ENCODE measurements at places on chromosomes 3 and 15.

GRCh38 chr15:75178171-75178937 lies 23.3 kb upstream of the C15orf39 start:
- peak overlapping the region; percentile 67 for H3K27ac ChIP-seq
- no peaks in the 10 kb centered on the region for H3K36me3 ChIP-seq
- H3K27me3 ChIP-seq, result no peaks in the 10 kb centered on the region

- no peaks in the 10 kb centered on the region for H3K27me3 ChIP-seq
- no peaks in the 10 kb centered on the region for H3K36me3 ChIP-seq
- no peak for DNase-seq
- H3K27ac ChIP-seq, result no peak overlapping the region
- H3K4me1 ChIP-seq, result no peaks in the 10 kb centered on the region
Measured at GRCh38 chr15:71422530-71423259, 307.4 kb downstream of the THSD4 start.

GRCh38 chr3:55516392-55517030 lies 29.4 kb upstream of the WNT5A start:
- no peaks in the 10 kb centered on the region for H3K27me3 ChIP-seq
- H3K4me3 ChIP-seq, result no peak overlapping the region
- DNase-seq, result no peak
- H3K27ac ChIP-seq, result no peak overlapping the region

GRCh38 chr3:180063783-180064182 lies 27.0 kb upstream of the PEX5L start:
- no peaks in the 10 kb centered on the region for H3K27me3 ChIP-seq
- no peaks in the 10 kb centered on the region for H3K36me3 ChIP-seq
- H3K4me1 ChIP-seq, result no peaks in the 10 kb centered on the region
- DNase-seq, result no peak
- no peak overlapping the region for H3K4me3 ChIP-seq

GRCh38 chr3:18902081-18902793 lies 246.1 kb upstream of the KCNH8 start:
- H3K27ac ChIP-seq, result no peak overlapping the region
- no peaks in the 10 kb centered on the region for H3K27me3 ChIP-seq
- no peaks in the 10 kb centered on the region for H3K4me1 ChIP-seq
- DNase-seq, result no peak
- no peak overlapping the region for H3K4me3 ChIP-seq

- no peaks in the 10 kb centered on the region for H3K27me3 ChIP-seq
- no peaks in the 10 kb centered on the region for H3K4me1 ChIP-seq
- H3K36me3 ChIP-seq, result peaks cover 40% of the 10 kb centered on the region
- no peak for DNase-seq
- no peak overlapping the region for H3K27ac ChIP-seq
Measured at GRCh38 chr15:42226648-42227047, 18.5 kb upstream of the VPS39 start.

DNA sequence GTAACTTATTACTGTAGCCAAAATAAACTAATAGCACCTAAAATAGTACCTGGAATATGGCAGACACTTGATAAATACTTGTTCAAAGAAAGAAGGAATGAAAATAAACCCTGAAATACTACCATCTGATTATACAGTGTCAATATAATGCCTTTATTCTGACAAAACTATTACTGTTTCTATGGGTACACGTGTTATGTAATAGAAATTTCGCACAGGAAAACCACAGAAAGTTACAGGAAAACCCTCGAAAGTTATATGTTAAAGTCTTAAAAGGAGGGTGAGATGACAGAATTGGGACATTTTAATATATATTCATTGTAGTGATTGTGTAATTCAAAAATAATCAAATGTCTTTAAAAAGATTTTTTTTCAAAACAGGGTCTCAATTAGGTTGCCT lies 28.8 kb downstream of the ETFA start:
- H3K4me3 ChIP-seq, result no peak overlapping the region
- no peaks in the 10 kb centered on the region for H3K27me3 ChIP-seq
- no peaks in the 10 kb centered on the region for H3K4me1 ChIP-seq
- no peak for DNase-seq
- H3K27ac ChIP-seq, result no peak overlapping the region

GRCh38 chr3:61371123-61371522 lies 119.9 kb upstream of the FHIT start:
- no peaks in the 10 kb centered on the region for H3K27me3 ChIP-seq
- H3K4me3 ChIP-seq, result no peak overlapping the region
- H3K36me3 ChIP-seq, result no peaks in the 10 kb centered on the region
- H3K27ac ChIP-seq, result no peak overlapping the region

- H3K27me3 ChIP-seq, result no peaks in the 10 kb centered on the region
- H3K4me3 ChIP-seq, result no peak overlapping the region
- H3K27ac ChIP-seq, result no peak overlapping the region
- H3K4me1 ChIP-seq, result no peaks in the 10 kb centered on the region
- no peak for DNase-seq
Measured at GRCh38 chr15:67607959-67608637, 65.6 kb downstream of the MAP2K5 start.

- no peak overlapping the region for H3K27ac ChIP-seq
- no peak overlapping the region for H3K4me3 ChIP-seq
- no peaks in the 10 kb centered on the region for H3K36me3 ChIP-seq
Measured at GRCh38 chr3:125214738-125215137, 2.2 kb upstream of the SLC12A8 start.

- no peaks in the 10 kb centered on the region for H3K36me3 ChIP-seq
- no peak for DNase-seq
- H3K4me1 ChIP-seq, result no peaks in the 10 kb centered on the region
Measured at GRCh38 chr15:81388436-81388770, 14.4 kb upstream of the TMC3 start.

DNA sequence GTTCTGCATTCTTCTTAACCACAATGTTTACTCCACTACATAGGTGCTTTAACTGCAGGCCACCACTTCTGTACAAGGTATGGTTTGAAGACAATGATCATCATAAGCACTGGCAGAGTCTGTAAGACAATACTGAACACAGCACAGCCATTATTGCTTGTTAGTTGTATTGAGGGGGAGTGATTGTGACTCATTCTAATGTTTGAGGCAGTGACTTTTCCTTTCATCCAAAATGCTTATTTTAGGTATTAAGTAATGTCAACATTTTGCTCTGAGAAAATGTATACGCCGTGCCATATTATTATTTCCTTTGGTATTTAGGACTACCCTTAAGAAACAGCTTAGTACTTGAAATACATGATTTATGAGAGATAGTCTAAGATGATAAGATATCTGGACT lies 618.2 kb upstream of the ZNF717 start:
- H3K36me3 ChIP-seq, result no peaks in the 10 kb centered on the region
- H3K27me3 ChIP-seq, result no peaks in the 10 kb centered on the region
- no peak overlapping the region for H3K27ac ChIP-seq
- DNase-seq, result no peak
- no peaks in the 10 kb centered on the region for H3K4me1 ChIP-seq

DNA sequence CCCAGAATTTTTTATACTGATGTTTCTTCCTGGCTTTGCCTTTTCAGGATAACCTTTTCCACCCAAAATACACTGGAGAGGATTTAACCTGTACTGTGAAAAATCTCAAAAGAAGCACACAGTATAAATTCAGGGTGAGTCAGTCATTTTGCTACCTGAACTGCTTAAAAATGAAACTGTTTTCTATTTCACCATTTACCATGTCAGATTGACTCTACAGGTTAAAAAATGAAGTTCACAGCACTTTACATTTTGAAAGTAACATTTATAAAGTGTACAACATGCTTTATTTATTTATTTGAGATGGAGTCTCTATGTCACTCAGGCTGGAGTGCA lies 115.2 kb downstream of the GHSR start:
- H3K27me3 ChIP-seq, result no peaks in the 10 kb centered on the region
- no peaks in the 10 kb centered on the region for H3K4me1 ChIP-seq
- DNase-seq, result no peak
- H3K27ac ChIP-seq, result no peak overlapping the region
- H3K36me3 ChIP-seq, result peaks cover 29% of the 10 kb centered on the region

DNA sequence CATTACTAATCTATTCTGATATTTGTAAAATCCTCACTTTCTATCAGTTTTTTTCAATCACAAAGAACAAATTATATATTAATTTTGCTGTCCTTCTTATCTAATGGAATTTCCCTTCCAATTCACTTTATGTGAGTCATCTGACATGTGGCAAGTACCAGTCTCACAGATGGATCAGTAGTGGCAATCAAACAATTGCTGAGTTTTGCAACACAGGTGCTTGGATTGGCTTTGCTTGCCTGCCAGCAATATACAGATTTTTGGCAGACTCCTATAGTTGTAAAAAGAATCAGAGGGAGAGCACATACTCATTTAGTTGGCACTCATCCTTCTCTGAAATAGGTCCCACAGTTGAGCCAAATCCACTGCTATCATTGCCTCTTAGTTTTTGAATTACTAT lies 83.7 kb downstream of the BCHE start:
- H3K4me3 ChIP-seq, result no peak overlapping the region
- DNase-seq, result no peak
- H3K27me3 ChIP-seq, result no peaks in the 10 kb centered on the region
- H3K27ac ChIP-seq, result no peak overlapping the region
- no peaks in the 10 kb centered on the region for H3K4me1 ChIP-seq

DNA sequence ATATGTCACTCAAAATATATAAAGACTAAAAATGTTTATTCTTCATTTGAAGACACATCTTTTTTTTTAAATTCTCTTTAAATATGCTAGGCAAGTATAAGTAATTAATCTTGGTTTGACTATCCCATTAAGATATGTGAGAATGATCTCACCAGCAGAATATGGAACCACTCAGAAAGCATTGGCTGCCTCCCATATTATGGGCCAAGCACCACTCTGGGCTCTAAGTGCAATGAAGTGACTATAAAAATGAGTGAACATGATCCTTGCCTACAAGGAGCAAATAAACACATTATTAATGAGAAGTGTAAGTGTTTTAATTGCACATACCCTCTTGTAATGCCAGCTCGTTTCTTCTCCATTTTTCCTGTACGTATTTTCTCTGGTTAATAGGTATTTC lies 328.5 kb downstream of the NAALADL2 start:
- no peak overlapping the region for H3K27ac ChIP-seq
- no peak for DNase-seq
- no peaks in the 10 kb centered on the region for H3K27me3 ChIP-seq
- H3K36me3 ChIP-seq, result no peaks in the 10 kb centered on the region
